ENCODE measurements at places on chromosomes 16 and 17.

DNA sequence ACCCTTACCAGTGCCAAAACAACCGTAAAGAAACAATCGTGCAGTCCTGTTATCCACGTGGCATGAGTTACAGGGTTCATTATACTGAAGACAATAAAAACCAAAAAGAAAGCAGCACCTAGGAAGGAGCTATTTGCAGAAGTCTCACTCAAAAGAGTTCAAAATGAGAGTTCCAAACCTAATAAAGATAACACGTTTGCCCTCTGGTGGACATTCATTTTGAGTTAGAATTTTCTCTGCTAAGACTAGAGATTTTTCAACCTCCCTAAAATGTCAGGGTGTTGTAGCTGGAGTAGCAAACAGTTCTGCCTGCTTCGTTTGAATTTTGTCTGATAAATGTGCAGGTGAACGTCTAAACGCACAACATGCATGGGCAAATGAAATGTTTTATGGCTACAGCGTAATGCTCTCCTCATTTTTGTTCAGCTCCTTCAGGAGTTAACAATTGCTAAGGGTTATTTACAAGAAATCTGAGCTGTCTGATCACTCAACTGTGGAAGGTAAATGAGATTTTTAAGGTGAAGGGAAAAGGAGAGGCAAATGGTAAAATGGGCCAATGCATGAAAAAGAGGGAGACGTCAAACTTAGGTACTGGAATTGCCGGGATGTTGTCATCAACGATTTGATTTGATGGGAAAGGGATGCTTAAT lies 1067.9 kb upstream of the EEF2KMT start:
- no peaks in the 10 kb centered on the region for H3K27me3 ChIP-seq
- H3K4me3 ChIP-seq: no peak overlapping the region
- no peaks in the 10 kb centered on the region for H3K36me3 ChIP-seq
- no peak for DNase-seq
- H3K27ac ChIP-seq: no peak overlapping the region
- H3K4me1 ChIP-seq: no peaks in the 10 kb centered on the region

GRCh38 chr17:77596491-77597417 lies 361.7 kb upstream of the TNRC6C start:
- H3K4me1 ChIP-seq: no peaks in the 10 kb centered on the region
- H3K36me3 ChIP-seq: no peaks in the 10 kb centered on the region
- H3K4me3 ChIP-seq: no peak overlapping the region
- no peak for DNase-seq

DNA sequence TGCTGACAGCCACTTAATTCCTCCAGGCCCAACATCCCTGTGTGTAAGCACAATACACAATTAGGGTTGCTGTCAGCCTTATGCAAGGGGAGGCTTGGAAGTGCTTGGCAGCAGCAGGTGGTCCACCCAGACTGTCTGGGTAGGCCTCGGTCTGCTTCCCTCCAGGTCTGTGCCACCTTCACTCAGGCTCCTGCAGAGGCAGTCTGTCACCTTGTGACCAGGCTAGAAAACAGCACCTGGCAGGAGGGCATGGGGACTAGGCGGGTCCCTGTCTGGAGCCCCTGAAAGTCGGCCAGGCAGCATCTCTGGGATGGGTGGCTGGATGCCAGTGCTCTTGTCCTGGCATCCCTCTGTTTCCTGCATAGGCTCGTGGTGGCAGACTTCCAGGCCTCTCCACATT lies 578.1 kb downstream of the KCNJ18 start:
- H3K36me3 ChIP-seq: no peaks in the 10 kb centered on the region
- H3K27me3 ChIP-seq: no peaks in the 10 kb centered on the region
- no peak overlapping the region for H3K4me3 ChIP-seq
- H3K4me1 ChIP-seq: no peaks in the 10 kb centered on the region
- DNase-seq: no peak

GRCh38 chr17:16474012-16474725 lies 17.8 kb downstream of the LRRC75A start:
- H3K27ac ChIP-seq: no peak overlapping the region
- no peaks in the 10 kb centered on the region for H3K27me3 ChIP-seq
- H3K4me3 ChIP-seq: no peak overlapping the region

GRCh38 chr16:83023640-83024039 lies 396.9 kb downstream of the CDH13 start:
- no peaks in the 10 kb centered on the region for H3K4me1 ChIP-seq
- no peaks in the 10 kb centered on the region for H3K36me3 ChIP-seq

DNA sequence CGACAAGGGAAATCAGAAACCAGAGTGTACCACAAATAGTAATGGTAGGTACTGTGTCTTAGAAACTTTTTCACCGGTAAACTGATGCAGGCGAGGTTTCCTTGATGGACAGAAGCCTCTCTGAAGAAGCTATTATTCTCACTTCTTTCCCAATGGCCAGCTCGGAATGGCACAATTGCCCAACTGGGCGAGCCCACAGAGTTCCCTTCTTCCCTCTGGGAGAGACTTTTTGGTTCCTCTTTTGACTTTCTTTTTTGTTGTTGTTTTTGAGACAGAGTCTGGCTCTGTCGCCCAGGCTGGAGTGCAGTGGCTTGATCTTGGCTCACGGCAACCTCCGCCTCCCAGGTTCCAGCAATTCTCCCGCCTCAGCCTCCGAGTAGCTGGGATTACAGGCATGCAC lies 16.9 kb downstream of the SLC43A2 start:
- H3K4me3 ChIP-seq: no peak overlapping the region
- H3K27ac ChIP-seq: peak overlapping the region; percentile 19
- H3K27me3 ChIP-seq: no peaks in the 10 kb centered on the region
- no peak for DNase-seq
- no peaks in the 10 kb centered on the region for H3K36me3 ChIP-seq

DNA sequence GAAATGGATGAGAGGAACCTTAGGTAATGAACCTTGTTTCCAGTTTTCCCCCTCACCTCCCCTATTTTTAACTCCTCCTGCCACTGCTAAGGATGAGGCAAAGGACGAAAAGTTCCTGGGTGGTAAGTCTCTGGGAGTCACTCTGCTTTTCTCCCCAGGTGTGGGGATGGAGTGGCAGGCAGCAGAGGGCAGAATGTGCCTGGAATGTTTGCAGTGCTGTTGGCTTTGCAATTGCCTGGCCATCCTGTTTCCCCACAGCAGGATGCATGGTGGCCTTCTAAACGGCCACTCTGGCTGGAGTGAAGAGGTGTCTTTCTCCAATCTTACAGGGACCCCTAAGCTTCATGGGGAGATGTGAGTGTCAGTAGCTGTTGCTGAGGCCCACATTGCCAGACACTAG lies 432.5 kb upstream of the ZFHX3 start:
- H3K4me3 ChIP-seq: no peak overlapping the region
- DNase-seq: no peak
- no peak overlapping the region for H3K27ac ChIP-seq
- no peaks in the 10 kb centered on the region for H3K36me3 ChIP-seq
- H3K4me1 ChIP-seq: no peaks in the 10 kb centered on the region
- H3K27me3 ChIP-seq: peaks cover 4% of the 10 kb centered on the region

- no peak overlapping the region for H3K4me3 ChIP-seq
- H3K27me3 ChIP-seq: peaks cover 84% of the 10 kb centered on the region
- H3K36me3 ChIP-seq: no peaks in the 10 kb centered on the region
- no peaks in the 10 kb centered on the region for H3K4me1 ChIP-seq
- H3K27ac ChIP-seq: no peak overlapping the region
Measured at GRCh38 chr16:1102921-1103635, 7.0 kb upstream of the C1QTNF8 start.

DNA sequence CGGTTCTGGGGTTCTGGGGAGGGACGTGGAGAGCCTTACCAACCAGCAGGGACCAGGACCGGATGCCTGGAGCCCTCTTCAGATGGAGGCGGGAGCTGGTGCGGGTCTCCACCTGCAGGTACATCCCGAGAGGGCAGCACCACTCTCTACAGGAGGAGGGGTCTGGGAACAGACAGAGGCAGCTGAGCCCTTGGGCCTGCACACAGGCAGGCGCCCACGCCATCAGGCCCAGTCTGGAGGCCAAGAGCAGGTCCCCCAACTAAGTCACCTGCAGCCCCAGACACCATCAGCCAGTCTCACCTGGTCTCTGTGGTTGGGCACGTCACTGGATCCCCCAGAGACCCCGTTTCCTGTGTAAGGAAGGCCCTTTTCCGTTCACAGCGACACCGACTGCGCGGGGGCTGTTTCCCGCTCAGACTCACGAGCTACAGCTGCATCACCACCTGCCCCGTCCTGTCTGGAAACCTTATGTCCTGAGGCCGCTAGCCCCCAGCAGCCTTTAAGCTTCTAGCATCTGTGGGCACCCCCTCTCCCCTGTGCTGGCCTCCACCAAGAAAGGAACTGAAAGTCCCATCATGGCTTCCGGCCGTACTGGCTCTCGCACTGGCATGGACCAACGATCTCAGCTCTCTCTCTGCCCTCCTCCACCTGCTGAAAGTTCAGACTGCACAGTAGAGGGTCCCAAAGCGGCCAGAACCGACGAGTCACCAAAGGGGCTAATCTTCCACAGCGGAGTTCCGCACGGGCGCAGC lies 1.2 kb downstream of the CYBC1 start:
- H3K4me1 ChIP-seq: peaks cover 16% of the 10 kb centered on the region
- DNase-seq: peak; percentile 76
- peak overlapping the region; percentile 92 for H3K27ac ChIP-seq

- H3K27me3 ChIP-seq: peaks cover 49% of the 10 kb centered on the region
- peaks cover 17% of the 10 kb centered on the region for H3K4me1 ChIP-seq
- H3K27ac ChIP-seq: no peak overlapping the region
- DNase-seq: no peak
- H3K4me3 ChIP-seq: no peak overlapping the region
- no peaks in the 10 kb centered on the region for H3K36me3 ChIP-seq
Measured at GRCh38 chr16:77785373-77785764, 3.0 kb upstream of the VAT1L start.

DNA sequence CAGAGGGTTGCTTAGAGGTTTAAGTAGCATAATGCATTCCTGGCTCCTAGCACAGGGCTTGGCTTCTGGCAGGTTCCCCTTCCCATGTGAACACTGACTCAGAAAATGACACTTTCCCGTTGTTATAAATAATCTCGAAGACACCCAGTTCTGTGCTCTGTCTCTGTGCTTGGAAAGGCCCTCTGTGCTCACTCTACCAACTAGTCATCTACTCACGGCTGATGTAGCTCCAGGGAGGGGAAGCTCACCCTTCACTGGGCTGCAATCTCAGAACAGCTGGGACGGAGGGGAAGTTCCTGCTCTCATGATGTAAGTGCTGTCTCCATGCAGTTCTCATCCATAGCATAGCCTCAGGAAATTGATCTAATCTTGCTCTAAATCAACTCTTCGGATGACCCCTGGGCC lies 230.5 kb upstream of the ASIC2 start:
- no peak overlapping the region for H3K4me3 ChIP-seq
- peak; percentile 10 for DNase-seq
- H3K27ac ChIP-seq: no peak overlapping the region
- H3K4me1 ChIP-seq: peaks cover 3% of the 10 kb centered on the region
- no peaks in the 10 kb centered on the region for H3K27me3 ChIP-seq
- no peaks in the 10 kb centered on the region for H3K36me3 ChIP-seq

DNA sequence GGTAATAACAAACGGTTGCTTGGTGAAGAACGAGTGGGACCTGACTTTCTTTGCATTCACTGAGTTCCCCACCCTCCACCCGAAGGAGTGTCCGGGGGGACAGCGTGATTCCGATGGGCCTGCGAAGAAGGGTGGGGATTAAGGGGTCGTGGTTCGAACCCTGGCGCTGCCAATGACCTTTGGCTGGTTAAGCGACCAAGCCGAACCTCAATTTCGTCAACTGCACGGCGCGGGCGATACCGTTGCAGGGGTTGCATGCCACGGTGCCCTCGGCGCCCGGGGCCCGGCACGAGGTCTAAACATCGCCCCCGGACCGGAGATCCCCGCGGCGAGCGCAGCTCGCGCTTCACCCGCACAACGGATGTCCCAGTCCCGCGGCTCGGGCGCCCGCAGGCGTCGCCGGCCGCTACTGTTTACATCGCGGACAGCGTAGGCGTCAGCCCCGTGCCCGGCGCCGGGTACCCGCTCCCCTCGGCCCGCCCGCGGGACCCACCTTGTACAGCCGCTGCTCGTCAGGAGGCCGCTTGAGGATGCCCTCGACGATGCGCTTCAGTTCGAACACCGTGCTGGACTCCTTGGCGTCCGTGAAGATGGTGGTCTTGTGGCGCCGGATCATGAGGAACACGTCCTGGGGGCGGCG lies 460 bp downstream of the ELOB start:
- H3K27me3 ChIP-seq: no peaks in the 10 kb centered on the region
- H3K36me3 ChIP-seq: no peaks in the 10 kb centered on the region
- H3K4me1 ChIP-seq: peaks cover 19% of the 10 kb centered on the region
- H3K4me3 ChIP-seq: peak overlapping the region; percentile 72
- DNase-seq: no peak

DNA sequence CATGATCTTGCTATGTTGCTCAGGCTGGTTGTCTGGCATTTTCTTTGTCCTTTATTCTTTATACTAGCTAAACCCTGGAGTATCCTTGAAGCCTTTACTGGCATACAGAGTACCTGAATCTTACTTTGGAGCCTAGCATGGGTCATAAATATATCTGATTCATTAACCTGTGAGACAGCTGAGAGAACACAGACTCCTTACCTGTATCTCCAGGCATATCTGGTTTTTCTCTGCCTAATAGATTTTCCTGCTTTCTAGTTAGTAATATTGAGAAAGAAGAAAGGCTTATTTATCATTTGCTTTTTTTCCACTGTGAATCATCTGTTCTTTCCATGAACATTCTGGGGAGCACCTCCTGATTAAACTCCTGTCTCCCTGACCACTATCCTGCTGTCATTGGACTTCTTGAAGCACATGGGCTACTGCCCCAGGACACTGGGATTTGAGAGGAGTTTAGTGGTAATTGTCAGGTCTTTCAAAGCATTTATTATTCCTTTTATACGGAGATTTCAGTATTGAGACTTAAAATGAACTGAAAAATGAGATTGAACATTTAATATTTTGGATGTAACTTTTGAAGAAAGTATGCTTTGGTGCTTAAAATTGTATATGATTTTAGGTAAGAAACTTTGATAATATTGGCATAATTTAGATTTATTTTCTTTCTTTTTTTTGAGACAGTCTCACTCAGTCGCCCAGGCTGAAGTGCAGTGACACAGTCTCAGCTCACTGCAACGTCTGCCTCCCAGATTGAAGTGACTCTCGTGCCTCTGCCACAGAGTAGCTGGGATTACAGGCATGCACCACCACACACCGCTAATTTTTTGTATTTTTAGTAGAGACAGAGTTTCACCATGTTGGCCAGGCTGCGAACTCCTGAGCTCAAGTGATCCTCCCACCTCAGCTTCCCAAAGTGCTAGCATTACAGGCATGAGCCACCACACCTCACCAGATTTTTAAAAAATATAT lies 8.6 kb downstream of the PDP2 start:
- H3K4me3 ChIP-seq: no peak overlapping the region
- no peak for DNase-seq
- no peaks in the 10 kb centered on the region for H3K4me1 ChIP-seq
- peaks cover 5% of the 10 kb centered on the region for H3K36me3 ChIP-seq

- DNase-seq: peak; percentile 84
- H3K36me3 ChIP-seq: no peaks in the 10 kb centered on the region
- H3K27ac ChIP-seq: peak overlapping the region; percentile 68
- H3K4me1 ChIP-seq: peaks cover 15% of the 10 kb centered on the region
Measured at GRCh38 chr16:23072084-23072599, 77.1 kb downstream of the USP31 start.

DNA sequence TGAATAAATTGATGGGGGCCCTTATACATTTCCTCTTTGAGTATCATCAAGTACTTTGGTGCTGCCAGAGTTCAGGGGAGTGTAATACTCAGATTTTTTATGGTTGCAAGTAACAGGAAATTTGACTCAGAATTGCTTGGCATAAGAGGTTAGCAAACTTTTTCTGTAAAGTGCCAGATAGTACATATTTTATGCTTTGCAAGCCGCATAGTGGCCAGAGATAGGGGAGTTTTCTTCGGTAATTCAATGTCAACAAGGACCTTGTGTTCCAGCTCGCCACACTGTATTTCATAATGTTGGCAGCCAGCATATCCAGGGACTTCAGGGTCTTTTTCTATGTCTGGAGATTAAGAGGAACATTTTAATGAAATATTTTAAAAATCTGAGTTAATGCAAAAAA lies 51.0 kb upstream of the MARCHF10 start:
- H3K27me3 ChIP-seq: peaks cover 4% of the 10 kb centered on the region
- H3K27ac ChIP-seq: no peak overlapping the region
- no peaks in the 10 kb centered on the region for H3K36me3 ChIP-seq
- no peak for DNase-seq
- H3K4me3 ChIP-seq: no peak overlapping the region

Measured in transverse colon (tissue), 4 donors.